ENCODE measurements at places on chromosomes 2 and 18.

DNA sequence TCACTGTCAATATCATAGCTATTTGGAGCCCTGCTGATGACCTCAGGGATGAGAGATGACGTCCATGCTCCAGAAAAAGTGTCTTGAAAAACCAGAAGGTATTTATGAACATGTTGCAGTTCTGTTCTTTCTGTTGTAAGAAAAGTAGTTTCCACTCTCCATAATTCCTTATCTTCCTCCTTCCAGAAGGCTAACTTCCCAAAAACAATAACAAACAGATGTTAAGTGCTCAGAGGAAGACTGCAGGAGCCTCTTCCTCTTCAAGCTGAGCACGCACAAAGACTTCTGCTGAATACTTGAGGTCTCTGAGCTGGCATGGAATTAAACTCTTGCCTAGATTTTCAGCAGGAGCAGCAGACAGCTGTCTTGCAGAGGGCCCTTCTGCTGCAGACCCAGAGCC lies 434.5 kb upstream of the KLHL29 start:
- DNase-seq: peak; percentile 11

- no peak for DNase-seq
Observed at GRCh38 chr2:71608034-71608433, 154.7 kb downstream of the DYSF start.

DNA sequence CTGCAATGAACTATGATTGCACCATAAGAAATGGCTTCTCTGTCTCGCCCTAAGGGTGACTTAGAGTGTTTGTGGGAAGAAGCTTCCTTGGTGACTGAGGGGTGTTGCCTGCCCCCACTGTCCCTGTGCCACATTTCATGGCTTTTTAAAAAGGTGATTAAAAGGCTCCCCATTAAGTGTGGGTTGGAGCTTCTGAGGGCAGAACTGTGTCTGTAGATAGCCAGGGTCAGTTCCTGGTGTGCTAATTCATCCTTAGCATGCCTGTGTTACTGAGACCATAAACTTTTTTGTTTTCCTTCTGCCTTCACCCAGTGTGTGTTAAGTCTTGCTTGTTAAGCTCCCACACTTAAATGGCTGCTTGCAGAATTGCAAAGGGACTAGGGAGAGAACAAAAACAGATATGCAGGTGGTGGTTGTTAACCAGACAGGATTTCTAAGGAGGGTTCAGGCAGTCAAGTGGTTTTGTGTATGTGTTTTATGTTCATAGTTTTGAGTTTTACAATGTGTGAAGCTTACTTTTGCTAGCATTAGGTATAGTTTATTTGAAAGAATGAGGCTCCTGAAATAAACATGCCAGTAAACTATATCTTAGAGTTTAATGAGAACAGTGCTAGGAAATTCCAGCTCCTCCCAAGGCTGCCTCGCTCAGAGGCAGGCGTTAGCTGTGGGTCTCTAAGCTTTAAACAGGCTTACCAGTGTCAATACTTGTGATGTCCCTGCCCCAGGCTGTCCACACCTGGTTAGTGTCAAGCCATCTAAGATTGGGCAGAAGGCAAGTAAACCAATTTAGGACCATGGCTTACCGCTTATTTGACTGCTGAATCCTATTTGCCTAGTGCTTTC lies 14.5 kb downstream of the CERS6 start:
- peak; percentile 65 for DNase-seq

- no peak for DNase-seq
Observed at GRCh38 chr18:12281861-12282260, 26.2 kb upstream of the TUBB6 start.

GRCh38 chr2:86124683-86125082 lies 18.6 kb downstream of the PTCD3 start:
- DNase-seq: no peak

GRCh38 chr18:76497021-76497420 lies 2.0 kb upstream of the ZNF516 start:
- DNase-seq: peak; percentile 55

- DNase-seq: no peak
Observed at GRCh38 chr18:49020621-49021021, 69.9 kb upstream of the SMAD7 start.

DNA sequence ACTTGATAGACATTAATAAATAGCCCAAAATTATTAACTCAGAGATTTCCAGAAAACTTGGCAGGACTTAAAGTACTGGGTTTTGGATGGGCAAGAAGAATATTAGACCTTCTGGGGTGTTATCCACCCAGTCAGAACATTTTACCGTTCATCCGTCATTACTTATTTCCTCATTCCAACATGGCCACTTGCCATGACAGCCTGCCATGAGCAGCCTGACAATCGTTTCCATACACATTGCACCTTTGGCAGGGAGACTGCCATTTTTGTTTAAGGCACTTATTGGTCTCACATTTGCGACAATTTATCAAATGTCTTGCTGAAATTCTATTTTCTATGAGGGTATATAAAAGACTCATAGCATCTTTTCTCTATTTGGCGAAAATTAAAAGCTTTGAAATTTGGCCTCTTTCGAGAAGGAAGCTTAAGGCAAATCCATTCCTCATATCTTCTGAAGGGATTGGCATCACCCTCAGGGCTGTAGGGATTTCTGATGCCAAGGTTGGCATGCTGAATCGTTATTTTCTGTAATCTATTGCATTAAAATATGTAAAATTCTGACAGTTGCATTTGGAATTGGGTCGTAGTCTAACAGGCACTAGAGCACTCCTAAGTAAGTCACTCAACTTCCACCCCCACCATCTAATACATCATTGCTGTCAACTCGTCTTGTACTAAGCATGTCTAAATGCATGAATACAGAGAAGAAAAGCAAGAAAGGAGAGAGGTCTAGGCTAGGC lies 406.3 kb upstream of the PIK3C3 start:
- DNase-seq: no peak

GRCh38 chr18:74976331-74976909 lies 232.5 kb downstream of the PTGR3 start:
- no peak for DNase-seq

GRCh38 chr2:127454595-127455565 lies 36.7 kb downstream of the PROC start:
- DNase-seq: no peak

DNA sequence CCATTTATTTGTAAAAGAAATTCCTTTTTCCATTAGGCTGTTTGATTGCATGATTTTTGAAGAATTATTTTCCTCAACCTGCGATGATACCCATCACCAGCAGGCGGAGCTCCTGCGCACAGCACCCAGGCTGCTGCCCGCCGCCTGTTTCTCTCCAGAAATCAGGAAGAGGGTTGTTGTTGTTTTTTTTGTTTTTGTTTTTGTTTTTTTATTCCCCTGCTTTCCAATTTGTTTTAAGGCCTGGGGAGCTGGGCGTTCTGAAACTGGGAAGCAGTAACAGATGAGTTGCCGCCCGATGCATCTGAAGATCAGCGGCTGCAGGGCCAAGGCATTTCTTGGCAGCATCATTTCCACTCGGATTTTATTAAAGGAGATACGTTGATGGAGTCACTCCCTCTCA lies 132.1 kb downstream of the MBP start:
- peak; percentile 34 for DNase-seq

- DNase-seq: peak; percentile 26
Observed at GRCh38 chr2:140091926-140092325, 1311.7 kb upstream of the NXPH2 start.

DNA sequence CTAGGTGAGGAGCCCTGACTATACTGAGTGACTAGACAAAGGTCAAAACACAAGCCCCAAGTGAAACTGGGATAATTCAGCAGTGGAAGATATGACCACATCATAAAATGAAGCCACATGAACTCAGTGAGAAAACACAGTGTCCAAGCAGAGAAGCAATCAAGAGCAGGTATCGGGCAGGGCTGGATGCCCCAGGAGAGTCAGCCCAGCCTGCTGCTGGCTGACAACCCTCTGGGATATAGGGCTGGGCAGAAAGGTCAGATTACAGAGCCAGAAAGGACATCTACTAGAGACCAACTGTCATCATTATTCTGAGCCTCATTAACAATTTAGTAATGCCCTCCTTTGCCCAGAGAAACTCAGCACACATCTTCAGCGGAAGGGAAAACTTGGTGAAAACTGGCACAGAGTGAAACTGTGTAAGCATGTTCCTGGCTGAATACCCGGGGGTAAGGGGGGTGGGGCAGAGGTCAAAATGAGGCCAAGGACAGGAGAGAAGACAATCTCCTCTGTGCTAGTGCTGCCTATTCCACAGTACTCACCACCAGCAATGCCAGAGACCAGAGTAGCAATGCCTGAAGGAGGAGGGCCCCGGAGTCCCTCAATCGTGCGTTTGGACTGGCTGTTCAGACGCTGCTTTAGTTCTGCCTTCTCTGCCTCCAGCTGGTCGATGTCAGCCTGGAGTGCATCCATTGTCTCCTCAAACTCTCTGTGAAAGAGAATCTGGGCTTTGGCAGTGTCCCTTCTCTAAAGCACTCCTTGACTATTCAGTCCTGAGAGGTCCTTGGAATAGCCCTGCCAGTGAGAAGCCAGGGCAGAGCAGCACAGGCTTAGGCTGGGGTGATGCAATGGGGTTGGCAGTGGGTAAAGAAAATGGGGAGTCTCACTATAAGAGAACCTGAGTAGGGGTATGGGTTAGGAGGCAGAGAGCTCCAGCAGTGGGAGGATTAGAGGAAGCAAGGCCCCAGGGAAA lies 15.3 kb downstream of the DCTN1 start:
- no peak for DNase-seq

DNA sequence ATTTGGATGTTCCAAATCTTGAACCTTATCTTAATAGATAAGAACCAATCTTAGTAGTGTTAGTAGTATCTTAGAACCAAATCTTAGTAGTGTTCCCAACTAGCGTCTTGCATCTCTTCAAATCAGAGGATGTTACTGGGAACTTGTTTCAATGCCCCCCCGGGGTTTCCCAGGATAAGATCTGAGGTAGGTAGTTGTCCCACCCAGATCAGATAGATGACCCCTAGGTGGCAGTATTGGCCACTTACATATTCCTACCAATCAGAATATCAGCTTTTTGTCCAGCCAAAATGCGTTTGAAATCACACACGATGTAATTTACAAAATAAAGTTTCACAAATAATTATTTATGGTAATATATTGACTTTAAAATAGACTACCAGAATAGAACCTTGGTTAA lies 314.8 kb downstream of the MBD2 start:
- DNase-seq: peak; percentile 3

- DNase-seq: no peak
Observed at GRCh38 chr18:76446321-76447257, 48.5 kb downstream of the ZNF516 start.

DNA sequence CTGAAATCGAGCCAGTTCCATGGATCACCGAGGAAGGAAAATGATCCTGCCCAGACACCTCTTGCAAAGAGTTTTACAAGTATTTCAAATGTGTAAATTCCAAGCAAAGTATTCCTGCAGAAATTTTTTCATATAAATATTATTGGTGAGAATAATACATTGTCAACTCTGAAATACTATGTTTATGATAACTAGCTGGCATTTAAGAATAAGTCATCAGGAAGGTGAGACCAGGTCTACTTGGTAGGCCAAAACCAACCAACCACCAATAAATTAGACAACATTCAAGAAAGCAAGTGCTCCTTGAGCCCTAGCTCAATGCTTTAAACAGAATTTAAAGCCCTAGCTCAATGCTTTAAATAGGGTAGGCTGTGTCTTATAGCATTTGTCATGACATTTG lies 21.7 kb downstream of the SCN7A start:
- DNase-seq: no peak

GRCh38 chr18:33356735-33357134 lies 83.8 kb downstream of the CCDC178 start:
- DNase-seq: no peak

- no peak for DNase-seq
Observed at GRCh38 chr2:46870051-46870839, 45.4 kb downstream of the MCFD2 start.

DNA sequence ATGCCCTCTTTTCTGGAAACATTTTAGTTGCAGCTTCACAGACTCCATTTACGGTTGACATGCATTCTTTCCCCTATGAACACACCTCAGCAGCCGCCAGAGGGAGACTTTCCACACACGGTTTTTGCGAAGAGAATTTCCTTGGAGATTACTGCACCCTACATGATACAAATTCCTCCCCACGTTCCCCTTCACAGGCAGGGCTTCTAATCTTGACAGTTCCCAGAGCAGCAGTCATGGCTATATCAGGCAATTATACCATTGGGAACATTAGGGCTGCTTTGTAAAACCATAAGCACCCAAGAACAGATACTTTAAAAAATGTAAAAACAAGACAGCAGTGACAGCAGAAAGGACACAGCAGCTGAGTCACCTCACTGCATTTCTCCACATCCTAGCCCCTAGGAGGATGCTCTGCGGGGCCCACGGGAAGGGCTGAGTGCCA lies 253.8 kb downstream of the TGIF1 start:
- DNase-seq: peak; percentile 62

DNA sequence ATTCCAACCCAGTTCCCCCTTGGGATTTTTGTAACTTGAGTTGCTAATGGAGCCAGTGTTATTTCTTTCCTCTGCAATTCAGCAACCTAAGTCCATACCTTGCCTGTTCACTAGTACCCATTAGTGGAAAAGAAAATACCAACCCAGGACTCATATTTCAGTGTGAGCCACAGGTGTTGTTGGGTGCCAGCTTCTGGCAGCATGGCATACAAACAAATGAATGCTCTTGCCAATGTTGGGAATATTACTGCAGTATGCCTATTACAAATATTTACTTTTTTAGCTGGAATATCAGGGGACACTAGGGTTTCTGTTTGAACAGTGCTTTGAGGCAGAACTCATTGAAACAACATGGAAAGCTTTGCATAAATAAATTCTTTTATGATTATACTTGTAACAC lies 130.2 kb downstream of the NCKAP5 start:
- no peak for DNase-seq

- DNase-seq: no peak
Observed at GRCh38 chr2:173090276-173090877, 14.7 kb downstream of the MAP3K20 start.

GRCh38 chr2:39851651-39852110 lies 72.6 kb upstream of the THUMPD2 start:
- peak; percentile 80 for DNase-seq

GRCh38 chr18:37544217-37544616 lies 21.4 kb downstream of the CELF4 start:
- no peak for DNase-seq

DNA sequence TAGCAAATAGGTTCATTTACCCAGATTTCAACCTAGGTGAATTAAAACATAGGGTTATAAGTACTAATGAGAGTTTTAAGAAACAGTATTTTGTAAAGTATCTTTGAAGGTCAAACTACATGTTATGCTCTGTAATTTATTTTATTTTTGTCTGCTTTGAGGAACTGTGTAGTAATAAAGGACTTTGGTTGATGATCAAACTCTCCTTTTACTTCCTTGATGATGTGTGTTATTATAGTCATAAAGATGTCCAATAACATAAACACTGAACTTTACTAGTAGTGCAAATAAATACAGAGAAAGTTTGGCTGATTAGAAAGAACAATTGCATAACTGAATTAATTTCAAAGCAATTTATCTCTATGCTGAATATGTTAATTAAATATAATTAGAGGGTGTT lies 6.3 kb downstream of the GULP1 start:
- no peak for DNase-seq

- DNase-seq: peak; percentile 9
Observed at GRCh38 chr18:48030616-48031480, 100.4 kb upstream of the SMAD2 start.

GRCh38 chr18:23844991-23845680 lies 155.9 kb downstream of the LAMA3 start:
- DNase-seq: no peak

- DNase-seq: no peak
Observed at GRCh38 chr18:70182548-70182947, 22.9 kb downstream of the RTTN start.

All from MV-4-11 (cell line).